ENCODE measurements at places on chromosomes 6 and 20.

DNA sequence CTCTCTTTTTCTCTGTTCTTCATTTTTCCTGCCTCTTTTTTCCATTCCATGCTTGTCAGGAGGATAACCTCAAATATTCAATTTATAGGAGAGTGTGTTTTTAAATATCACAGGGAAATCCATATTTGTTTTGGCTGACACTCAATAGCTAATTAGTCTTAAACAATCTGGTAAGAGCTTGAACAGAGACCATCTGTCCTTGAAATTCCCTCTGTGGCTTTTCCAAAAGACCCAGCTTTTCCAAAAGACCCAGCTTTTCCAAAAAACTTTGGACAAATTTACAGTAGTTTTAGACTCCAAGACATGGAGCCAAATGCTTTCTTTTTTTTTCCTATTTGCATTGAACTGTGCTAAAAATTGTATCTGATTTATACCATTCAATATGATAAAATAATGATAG lies 127.4 kb upstream of the FAM83B start:
- no peak for DNase-seq

DNA sequence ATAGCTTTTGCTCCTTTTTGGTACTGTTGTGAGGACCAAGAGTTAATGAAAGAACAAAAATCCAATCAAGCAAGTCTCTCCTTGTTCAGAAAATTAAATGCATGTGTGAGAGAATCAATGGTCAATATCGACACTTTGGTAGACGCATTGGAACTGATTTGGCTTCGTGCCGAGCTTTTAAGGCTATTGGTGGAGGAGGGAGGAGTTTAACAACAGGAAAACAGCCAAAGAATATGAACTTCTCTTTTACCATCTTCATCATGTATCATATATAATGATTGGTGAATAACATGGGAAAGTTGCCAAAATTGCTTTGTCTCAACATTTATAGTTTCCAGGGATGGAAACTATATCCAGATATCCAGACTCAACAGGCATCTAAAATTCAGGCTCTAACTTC lies 266.5 kb upstream of the CITED2 start:
- DNase-seq, result no peak

- no peak for DNase-seq
These were observed 18.8 kb downstream of the RTF2 start for GRCh38 chr20:56487216-56487615.

- DNase-seq, result no peak
These were observed 1418.5 kb downstream of the KHDRBS2 start for GRCh38 chr6:60867548-60867947.

DNA sequence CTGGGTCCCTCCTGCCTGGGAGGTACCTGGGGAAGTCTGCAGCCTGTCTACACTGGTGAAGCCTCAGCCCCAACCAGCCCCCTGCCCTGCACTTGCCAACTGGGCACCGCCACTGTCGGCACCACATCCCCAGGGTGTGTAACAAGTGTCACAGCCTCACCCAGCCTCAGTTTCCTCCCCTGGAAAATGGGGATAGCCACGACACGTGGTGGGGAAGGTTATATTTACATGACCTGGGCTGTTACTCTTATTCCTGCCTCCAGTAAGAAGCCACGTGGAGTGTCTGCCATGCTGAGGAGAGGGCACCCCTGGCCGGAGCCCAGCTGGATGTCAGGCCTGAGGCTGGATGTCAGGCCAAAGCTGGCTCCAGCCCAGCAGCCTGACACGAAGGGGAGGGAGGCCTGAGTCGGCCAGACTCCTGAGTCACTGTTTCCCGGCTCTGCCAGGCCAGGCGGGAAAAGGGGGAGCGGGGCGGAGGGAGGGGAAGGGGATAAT lies 44.9 kb downstream of the SNAI1 start:
- peak; percentile 62 for DNase-seq

DNA sequence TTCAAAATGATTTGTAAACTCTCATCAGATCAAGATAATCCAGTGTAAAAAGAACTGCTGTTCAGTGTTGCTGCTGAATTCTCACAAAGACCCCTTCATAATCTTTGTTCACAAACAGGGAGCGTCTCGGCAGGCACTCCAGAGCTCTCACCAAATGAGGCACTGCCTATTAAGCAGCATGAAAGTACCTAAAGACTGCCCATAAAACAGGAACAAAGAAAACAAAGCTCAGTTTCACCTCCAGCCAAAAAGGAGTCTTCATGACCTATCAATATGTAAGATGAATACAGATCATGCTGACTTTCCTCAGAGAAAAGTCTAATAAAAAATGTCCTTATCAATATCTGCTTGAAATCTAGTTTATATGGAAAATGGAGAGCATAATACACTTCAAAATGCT lies 41.8 kb downstream of the GPR63 start:
- no peak for DNase-seq

DNA sequence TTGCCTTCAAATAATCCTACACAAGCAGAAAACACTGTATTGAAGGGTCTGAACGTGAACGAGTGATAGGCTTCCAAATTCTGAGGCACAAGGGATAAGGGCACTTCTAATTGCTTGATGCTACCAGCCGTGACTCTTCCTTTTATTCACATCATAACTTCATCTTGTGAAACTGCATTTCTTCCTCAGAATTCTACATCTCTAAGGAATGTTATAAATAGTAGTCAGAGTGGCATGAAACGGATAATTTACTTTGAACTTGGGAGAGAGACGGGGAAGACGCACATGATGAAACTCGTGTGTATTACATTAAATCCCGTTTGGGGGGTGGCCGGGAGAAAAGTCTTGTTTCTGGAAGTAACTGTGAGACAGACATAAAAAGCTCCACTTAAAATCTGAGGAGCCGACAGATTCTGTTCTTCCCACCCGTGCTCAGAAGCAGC lies 754 bp downstream of the HDDC2 start:
- DNase-seq, result no peak

DNA sequence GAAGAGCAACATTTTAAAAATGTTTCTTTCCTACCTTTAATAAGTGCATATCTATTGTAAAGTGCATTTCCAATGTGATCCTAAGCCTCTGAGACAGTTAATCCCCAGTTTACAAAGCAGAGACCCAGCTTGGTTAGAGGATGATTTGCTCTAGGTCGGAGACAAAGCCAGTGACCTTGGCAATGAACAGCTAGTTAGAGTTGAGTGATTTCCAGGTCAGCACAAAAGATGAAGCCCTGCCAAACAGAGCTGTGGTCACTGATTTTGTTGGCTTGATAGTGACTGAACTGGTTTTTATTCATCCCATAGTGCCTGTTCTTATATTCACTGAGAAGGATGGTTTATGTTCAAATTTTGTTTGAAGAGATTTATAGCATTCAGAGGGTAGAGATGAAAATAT lies 56.6 kb upstream of the CD83 start:
- no peak for DNase-seq

DNA sequence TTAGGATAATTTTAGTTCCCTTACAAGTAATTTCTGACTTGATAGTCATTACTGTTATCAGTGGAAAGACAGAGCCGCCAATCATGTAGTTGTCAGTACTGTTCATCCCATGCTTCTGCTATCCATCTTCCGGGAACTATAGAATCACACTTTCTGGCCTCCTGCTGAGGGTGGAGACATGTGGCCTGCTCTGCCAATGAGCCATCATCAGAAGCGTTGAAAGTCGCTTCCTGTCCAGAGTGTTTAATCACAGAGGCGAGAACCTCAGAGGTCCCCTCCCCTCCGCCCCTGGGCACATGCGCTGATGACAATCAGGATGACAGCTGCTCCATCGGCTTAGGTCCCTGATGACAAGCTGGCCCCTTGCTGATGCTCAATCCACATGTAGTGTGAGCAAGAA lies 3.0 kb downstream of the DDO start:
- no peak for DNase-seq

GRCh38 chr6:20433321-20433720 lies 31.6 kb downstream of the E2F3 start:
- DNase-seq, result no peak

- no peak for DNase-seq
These were observed 1.9 kb downstream of the SLC32A1 start for GRCh38 chr20:38725931-38726803.

DNA sequence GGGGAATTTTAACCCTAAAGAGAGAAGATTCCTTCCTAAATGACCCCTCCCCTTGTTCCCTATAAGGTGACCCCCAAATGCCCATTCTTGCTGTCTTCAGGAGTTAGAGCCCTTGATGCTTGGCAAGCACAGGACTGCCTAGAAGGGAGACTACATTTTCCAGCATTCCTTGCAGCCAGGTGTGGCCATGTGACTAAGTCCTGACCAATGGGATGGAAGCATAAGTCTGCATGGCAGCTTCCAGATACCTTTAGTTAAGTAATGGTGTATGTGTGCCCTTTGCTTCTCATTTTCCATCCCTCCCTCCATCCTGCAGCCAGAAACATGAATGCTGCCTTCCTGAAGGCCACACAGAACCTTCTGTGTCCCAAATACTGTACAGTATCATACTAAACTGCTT lies 5.5 kb downstream of the BFSP1 start:
- no peak for DNase-seq

- no peak for DNase-seq
These were observed 41.8 kb downstream of the KCNS1 start for GRCh38 chr20:45059022-45059728.

DNA sequence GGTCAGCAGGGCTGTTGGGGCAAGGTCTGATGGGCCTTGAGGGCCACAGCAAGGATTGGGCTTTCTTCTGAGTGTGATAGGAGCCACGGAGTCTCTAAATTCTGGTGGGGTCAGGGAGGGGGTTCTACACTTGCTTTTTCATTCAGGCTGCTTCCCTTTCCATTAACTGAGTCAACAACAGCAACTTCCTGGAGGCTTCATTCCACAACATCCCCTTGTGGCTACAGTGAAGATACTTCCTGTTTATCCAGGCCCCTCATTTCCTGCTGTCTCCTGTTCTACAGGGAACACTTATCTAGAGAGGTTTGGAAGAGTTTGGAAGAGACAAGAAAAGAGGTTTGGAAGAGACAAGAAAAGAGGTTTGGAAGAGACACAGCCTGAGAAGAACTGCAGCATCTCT lies 144.8 kb upstream of the ENPP5 start:
- no peak for DNase-seq

- DNase-seq, result no peak
These were observed 546 bp upstream of the KLHL32 start for GRCh38 chr6:96923871-96924493.

GRCh38 chr20:38651154-38651553 lies 49.5 kb downstream of the ARHGAP40 start:
- DNase-seq, result no peak

DNA sequence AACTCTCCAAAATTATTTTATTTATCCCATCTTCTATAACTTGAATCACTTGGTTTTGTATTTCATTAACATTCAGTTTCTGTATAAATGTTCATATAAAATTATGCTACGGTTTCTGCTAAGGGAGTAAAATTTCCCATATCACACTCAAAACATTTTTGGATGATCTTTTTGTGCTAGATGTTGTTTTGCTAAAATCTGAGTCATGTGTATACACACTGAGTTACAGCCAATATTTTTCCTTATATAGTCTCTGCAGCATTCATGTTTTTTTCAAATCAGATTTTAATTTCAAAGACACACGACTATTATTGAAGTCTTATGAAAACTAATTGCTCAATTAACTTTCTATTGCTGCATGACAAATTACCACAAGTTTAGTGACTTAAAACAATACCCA lies 54.3 kb upstream of the SLC2A12 start:
- DNase-seq, result no peak

- DNase-seq, result no peak
These were observed 1.9 kb upstream of the ULBP1 start for GRCh38 chr6:149961728-149962425.

DNA sequence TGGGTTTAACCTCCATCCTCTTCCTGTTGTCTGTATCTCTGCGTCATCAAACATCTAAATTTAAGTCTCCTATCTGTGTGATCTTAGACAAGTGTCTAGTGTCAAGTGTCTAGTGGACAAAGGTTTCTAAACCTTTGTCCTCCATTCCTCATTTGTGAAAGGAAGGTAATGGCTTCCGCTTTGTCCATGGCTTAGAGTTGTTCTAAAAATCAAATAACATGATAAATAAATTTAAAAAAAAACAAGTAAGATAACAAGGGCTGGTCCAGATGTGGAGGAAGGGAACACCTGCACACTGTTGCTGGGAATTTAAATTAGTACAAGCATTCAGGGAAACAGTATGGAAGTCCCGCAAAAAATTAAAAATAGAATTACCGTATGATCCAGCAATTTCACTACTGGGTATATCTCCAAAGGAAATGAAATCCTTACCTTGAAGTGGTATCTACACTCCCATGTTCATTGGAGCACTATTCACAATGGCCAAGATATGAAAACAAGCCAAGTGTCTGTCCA lies 17.6 kb upstream of the SERPINB1 start:
- no peak for DNase-seq

GRCh38 chr6:45625191-45625664 lies 247.5 kb upstream of the SUPT3H start:
- DNase-seq, result no peak

GRCh38 chr6:130069485-130069884 lies 51.1 kb downstream of the L3MBTL3 start:
- DNase-seq, result no peak

DNA sequence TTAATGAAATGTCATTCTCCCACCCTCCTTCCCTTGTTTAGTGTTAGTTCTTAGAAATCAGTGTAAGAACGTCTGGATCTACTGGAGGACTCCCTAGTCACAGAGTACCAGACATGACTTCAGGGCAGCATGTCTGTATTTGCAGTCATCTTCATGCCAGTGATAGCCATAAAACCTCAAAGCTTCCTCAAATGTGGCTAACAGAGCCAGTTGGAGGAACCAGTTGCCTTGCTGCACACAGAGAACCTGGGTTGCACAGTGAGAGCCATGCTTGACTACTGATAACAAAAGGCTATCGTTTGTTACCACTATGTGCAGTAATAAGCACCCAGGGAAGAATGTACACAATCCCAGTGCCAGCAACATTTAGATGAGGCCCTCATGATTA lies 20.1 kb downstream of the NT5E start:
- DNase-seq, result no peak

GRCh38 chr6:24205020-24205492 lies 79.0 kb downstream of the NRSN1 start:
- DNase-seq, result no peak

DNA sequence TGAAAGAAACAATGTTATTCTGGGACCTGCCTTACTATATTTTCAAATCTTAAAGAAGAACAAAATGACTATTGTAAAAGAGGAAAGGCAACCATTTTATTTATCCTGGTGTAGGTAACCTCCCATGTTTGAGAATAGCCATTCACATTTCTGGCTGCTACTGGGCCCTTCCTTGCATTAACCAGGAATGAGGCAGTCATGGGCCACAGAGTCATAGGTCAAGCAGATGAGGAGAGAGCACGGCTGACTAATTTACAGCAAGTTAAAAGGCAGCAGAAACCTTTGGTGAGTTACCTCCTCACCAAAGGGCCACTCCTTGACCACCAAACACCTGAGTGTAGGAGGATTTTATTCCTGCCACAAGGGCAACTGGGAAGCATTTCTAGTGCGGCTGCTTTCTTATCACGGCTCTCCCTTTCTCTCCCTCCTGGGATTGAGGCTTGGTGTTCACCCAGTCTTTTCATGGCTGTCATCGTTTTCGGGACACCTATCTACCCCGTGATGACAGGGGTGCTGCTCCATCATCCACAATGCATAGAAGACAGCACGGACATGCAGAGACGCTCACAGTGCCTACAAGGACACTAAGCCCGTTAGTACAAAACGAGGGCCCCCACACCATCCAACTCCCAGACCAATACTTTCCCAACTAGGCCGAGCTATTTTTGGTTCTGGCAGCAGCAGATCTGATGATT lies 4.4 kb upstream of the LAMA4 start:
- DNase-seq, result no peak
